Hematopoietic multipotent progenitor cell treated with erythropoietin and hydrocortisone succinate and interleukin-3 and kit ligand, for 17 days (in vitro differentiated cells): ENCODE measurements at places on chromosomes 6 and 20.

- no peak for DNase-seq
These were observed 59.1 kb downstream of the CEP43 start for GRCh38 chr6:167058261-167058660.

DNA sequence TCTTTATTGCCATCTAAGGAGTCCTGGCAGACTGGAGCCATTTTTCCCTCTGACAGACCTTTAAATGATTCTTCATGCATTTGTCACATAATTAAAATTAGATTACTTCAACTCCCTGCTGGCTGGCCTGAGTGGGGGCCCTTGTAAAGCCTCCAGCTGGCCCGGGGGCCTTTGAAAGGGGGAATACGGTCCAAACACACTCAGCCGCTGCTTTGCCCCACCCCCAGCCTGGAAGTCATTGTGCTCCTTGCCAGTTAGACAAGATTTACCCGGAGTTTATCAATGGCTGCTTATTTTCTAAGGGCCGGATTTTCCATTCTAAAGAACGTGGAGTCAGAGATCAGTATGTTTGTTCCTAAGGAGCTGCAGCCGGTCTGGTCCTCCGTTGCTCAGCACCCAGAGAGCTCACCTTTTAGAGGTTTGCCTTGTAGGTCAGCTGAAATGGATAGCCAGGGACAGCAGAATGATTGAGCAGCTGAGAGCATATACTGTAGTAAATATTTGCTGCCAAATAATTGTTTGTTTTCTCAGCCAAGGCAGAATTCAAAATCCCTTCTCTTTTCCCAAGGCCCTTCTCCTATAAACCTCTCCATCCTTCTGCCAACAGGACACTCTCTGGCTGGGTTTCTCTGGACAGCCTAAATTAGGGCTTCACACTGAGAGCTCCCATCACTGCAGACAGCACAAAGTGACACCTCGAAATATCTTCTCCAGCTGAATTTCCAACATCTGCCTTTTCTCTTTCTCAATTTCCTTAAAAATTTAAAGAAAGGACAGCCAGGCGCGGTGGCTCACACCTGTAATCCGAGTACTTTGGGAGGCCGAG lies 68.4 kb upstream of the RBM24 start:
- DNase-seq = no peak

DNA sequence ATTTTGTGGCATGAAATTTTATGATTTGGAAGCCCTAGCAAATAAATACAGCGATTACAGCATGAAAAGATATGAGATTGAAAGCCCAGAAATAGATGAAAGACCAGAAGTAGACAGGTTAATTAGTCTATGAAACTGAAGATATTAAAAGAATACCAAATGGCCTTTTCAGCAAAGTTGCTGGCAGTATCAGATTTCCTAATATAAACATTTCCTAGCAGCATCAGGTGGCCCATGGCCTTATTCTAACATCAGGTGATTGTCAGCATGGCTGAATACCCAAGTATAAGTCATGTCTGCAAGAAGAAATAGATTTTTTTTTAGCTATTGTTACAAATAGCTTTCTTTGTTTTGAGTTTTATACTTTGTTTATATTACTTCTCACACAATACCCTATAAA lies 93.2 kb downstream of the CLVS2 start:
- DNase-seq = no peak

DNA sequence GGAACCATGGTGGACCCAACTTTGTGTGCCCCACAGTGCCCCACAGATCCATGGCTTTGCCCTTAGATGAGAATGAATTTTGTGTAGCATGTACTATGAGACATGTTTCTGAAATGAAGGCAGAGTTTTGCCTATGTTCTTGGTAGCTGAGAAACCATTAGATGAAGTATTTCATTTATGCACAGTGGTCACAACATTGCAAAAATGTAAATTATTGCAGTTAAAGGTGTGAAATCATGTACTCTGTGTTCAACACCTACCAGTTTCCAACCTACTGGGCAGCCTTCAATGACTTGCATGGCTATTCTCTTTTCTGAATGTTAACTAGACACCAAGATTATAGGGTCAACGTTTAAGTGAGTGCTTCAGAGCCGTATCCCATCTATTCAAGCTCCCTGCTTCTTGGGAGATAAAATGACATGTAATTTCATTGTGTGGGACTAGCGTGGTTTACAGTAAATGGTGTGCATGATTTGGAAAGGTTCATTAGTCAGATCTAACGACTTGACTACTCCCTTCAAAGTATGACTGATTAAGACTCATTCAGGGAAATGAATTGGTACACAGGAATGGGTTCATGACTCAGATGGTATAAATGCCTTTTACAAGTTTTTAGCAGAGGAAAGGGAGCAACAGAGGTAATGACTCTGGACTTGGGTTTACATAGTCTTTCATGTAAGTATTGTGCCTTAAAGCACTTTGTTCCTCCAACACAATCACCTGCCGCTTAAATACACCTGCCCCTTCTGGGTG lies 106.1 kb upstream of the AKIRIN2 start:
- no peak for DNase-seq

DNA sequence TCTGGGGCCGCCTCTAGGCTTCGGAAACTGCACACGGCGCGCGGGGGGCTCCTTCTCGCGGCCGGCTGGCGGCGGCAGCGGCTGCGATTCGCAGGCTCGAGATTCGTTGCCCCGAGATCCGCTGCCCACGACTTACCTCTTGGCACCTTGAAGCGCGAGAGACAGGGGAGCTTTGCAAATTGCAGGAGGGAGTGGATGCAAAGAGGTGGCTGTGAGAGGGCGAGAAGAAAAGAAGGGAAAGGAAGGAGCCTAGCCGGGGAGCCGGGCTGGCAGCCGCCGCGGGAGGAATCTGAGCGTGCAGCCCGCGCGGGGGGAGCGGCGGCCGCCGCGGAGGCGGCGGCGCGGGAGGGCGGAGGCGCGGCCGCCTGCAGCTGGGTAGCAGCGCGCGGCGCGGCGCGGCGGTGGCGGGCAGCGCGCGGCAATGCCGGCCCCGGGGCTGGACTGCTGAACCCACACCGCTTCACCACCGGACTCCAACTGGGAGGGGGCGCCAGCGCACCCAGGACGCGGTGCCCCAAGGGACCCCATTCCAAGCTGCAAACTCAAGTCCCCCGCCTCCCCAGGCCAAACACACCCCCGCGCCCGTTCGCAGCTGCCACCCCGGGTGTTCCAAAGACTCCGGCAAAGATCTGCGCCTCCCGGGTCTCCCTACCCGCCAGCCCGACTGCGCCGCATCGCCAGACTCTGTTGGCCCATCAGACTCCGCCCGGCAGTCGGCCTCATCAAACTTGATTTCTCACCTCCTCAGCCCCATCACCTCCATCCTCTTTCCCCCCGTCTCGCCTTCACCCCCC lies 44.2 kb upstream of the SUPT3H start:
- DNase-seq = no peak

DNA sequence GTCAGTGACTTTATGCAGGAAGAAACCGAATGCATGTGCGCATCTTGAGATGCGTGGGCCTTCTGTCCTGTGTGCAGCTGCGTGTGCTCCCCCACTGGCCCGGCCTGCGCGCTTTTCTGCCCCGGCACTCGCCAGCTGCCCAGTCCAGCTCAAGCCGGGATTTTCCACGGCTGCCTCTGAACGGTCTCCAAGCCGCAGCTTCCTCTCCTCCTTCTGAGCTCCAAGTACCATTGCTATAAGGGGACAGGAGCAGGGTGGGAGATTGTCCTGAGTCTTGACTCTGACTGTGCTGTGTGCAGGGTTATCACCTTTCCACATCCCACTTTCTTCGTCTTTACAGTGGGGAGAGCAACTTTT lies 302.8 kb downstream of the THBS2 start:
- DNase-seq = no peak

- DNase-seq = no peak
These were observed 117.8 kb upstream of the SUPT3H start for GRCh38 chr6:45495429-45496084.

DNA sequence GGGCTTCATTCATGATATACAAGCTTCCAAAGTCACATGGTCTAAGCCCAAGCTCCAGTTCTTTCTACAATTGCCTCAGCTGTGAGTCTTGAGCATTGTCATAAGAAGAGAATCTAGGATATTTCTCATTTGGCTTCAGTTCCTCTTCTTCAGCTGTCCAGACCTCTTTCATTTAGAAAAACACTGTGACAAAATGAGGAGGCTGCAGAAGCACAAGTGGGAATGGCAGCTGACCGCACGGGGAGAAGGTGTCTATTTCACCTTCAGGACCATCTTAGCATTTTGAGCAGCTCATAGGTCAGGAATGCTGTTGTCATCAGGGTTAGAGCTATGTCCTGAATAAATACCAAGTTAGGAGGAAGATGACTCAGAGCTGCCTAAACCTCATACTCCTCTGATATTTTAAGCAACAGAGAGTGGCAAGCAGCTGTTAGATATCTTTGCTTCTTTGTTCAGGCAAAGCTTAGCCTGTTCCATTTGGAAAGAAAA lies 390.1 kb upstream of the CITED2 start:
- DNase-seq = peak; percentile 24

DNA sequence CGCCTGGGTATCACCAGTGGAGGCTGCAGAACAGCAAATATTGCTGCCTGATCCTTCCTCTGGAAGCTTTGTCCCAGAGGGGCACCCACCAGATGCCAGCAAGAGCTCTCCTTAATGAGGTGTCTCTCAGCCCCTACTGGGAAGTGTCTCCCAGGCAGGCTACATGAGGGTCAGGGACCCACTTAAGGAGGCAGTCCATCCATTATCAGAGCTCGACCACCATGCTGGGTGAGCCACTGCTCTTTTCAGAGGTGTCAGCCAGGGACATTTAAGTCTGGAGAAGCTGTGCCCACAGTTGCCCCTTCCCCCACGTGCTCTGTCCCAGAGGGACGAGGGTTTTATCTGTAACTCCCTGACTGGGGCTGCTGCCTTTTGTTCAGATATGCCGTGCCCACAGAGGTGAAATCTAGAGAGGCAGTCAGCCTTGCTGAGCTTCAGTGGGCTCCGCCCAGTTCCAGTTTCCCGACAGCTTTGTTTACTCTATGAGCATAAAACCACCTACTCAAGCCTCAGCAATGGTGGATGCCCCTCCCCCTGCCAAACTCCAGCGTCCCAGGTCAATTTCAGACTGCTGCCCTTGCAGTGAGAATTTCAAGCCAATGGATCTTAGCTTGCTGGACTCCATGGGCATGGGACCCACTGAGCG lies 25.9 kb upstream of the AIG1 start:
- DNase-seq = no peak

DNA sequence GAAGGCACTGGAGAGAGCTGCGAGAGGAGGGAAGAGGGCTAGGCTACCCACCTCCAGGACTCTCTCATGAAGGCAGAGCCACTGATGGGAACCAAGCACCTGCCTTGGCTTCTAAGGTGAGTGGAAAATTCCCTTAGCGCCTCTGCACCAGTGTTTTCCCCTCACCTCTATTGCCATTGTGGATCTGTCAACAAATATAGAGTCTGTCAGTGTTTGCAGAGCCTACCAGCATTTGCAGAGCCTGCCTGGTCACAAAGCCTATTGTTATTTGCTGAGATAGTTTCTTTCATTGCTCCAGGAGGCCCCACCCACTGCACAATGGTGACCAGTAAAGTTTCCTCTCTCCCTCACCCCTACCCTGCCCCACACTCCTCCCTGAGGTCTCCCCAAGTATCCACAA lies 141.9 kb downstream of the MRPL14 start:
- no peak for DNase-seq

DNA sequence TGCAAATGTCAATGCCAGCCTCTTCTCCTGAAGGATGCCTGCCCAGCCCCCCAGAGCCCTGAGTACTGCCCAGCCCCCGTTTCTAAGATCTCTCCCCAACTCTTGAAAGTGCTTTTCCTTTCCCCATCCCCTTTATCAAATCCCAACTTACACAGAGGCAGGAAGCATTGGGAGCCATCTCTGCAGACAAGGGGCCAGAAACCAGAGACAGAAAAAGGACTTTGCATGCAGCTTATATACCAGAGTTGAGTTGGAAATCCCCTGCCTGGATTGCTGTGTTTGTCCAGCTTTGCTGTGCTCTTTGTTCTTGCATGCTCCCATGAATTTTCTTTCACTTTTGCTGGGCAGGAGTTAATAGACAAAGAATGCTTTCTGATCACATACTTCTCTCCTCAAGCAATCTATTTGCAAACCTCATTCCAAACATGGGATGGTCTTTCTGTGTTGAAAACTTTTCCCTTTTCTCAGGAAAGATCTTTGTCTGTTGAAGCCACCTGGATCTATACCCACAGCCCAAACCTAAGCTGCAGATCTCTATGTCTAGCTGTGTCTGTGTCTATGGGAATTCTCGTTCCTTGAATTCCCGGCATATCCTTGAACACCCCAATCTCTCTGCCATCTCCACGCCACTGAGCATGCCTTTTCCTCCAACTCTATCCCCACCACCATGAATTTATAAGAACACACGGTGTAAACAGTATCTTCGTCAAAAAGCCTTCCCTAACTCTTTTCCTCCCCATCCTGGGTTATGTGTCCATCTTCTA lies at the start of gene UBD:
UBD (minus strand) TSS at position 209 of the 764 bp plus-strand sequence; CDS start at position 178, 31 bp downstream.
- DNase-seq = no peak

DNA sequence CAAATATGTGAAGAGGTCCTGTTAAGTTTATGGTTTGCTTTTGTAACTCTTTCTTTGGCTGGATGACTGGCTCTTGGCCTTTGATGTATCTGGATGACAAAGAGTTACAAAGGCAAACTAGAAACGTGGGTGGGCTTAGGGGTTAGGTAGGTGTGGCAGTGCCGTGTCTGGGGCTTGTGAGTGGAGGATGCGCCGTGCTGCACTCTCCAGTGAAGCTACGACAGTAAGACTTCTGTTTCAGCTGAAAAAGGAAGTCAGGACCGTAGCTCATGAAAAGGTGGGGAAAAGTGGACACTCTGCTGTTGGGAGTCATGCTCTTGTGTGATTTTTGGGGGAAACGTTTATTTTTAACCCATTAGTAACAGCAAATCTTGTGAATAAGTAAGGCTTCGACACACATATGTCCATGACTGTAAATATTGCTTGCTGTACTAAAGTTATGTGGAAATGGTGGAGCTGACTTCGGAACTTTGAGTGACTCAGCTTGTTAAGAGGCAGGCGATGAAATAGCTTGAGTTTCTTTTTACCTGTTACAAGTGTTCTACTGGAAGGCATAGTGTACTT lies 45.6 kb downstream of the DUSP22 start:
- no peak for DNase-seq

DNA sequence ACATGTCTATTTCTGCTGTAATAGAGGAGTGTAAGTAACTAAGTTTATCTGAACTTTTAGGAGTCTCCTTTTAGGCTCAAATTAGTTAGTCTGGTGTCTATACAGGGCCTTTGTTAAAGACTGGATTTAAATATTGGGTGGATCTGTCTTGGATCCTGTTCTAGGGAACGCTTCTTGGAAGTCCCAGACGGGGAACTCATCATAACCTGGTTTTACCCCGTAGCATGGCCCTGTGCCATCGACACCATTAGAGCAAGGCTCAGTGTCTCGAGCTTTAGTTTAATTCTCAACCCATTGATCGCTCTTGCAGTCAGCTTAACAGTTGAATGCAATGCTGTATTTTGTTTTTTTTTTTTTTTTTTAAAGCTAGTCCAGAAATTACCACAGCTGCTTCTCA lies 89.9 kb downstream of the CARMIL1 start:
- DNase-seq = no peak

GRCh38 chr6:119865466-119866350 lies 516.1 kb upstream of the MAN1A1 start:
- DNase-seq = no peak

- no peak for DNase-seq
These were observed 57.4 kb upstream of the MPC1 start for GRCh38 chr6:166440106-166440505.
